ENCODE measurements at places on chromosomes 13 and 19.

DNA sequence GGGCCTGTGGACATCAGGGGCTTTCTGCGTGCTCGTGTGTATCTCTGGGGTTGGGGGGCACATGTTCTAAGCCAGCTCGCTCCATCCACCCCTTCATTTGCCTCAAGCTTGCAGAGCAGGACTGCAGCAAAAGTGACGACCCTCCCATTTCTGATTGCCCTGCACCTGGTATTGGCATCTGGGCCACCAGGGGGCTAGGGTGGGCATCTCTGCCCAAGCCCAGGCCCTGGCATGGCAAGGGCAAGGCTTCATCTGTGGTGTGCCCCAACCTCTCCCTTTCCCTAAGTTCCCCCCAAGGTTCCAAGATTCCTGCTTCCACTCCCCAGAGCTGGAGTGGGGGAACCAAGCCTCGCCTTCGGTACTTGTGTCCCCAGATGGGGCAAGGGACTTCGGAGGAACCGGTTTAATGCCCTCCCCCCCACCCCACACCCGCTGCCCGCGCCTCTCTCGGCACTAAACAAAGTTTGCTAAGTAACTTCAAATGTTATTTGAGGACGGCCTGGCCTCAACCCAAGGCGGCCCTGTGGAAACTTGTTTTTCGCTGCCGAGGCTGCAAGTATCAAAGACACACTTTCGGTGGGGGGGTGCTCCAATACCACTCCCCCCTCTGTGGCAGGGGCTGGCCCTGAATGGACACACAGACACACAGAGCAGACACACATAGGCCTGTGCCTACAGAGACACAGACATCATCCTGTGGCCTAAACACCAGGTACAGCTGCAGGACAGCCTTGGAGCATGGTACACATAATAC is 12.2 kb downstream of the NFIX start:
- DNase-seq = no peak

- no peak for DNase-seq
Observed at GRCh38 chr13:106361621-106362020, 173.8 kb downstream of the EFNB2 start.

GRCh38 chr13:59463023-59463422 is 700.7 kb downstream of the DIAPH3 start:
- DNase-seq = no peak

DNA sequence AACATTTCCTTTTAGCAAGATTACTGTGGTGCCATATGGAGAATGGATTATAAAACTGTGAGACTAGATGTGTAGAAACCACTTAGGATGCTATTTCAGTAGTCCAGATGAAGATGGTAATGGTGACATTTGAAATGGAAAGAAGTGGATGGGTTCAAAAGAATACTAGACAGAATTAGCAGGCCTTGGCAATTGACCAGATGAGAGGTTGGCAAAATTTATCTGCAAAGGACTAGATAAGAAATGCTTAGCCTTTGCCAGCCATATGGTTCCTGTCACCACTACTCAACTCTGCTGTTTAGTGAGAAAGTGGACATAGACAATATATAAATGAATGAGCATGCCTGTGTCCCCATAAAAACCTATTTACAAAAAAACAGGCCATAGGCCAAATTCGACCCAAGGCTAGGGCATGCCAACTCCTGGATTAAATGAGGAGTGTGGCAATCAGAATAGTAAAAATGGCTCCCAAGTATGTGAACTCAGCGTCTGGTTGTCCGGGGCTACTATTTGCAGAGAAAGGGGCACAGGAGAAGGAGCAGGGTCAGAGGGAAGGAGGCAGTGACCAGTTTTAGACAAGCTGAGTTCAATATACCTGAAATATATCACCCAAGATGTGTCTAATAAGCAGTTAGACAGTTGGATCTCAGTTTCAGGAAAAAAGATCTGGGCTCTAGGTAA is 98.4 kb downstream of the ENOX1 start:
- no peak for DNase-seq

GRCh38 chr19:33197591-33198000 is 3.5 kb downstream of the LRP3 start:
- DNase-seq = no peak

DNA sequence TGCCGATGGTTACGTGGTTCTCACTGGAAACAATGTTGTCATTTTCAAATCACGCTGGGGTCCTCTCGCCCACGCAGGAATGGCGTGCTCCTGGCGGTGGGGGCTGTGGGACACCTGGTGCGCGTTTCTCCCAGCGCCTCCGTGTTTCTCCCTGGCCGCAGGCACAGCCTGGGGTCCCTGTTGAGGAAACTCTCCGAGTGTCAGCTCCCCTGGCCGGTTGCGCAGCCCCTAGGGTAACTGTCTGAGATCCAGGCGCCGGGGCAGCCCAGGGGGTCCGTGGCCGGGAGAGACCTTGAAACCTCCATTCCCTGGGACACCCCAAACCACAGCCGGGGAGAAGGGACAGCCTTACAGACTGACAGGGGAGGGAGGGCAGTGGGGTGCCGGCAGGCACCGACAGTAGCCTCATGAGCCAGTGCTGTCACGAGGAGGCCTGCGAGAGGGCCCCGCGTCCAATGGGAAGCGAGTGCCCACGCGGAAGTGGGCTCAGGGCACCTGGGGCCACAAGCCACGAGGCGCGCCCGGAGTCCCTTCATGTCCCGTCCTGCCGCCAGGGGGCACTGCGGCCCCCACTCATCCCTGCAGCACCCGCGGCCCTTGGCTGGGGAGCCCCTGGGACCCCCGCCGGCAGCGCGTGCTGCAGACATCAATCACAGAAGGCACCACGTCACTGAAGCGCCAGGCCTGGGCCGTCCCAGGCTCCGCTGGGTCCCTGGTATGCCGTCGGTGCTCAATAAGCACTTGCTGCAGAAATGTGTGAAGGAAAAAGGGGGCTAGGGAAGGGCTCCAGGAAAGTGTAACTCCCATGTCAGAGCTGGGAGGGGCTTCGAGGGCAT is 9.5 kb downstream of the ADAMTSL5 start:
- peak; percentile 48 for DNase-seq

DNA sequence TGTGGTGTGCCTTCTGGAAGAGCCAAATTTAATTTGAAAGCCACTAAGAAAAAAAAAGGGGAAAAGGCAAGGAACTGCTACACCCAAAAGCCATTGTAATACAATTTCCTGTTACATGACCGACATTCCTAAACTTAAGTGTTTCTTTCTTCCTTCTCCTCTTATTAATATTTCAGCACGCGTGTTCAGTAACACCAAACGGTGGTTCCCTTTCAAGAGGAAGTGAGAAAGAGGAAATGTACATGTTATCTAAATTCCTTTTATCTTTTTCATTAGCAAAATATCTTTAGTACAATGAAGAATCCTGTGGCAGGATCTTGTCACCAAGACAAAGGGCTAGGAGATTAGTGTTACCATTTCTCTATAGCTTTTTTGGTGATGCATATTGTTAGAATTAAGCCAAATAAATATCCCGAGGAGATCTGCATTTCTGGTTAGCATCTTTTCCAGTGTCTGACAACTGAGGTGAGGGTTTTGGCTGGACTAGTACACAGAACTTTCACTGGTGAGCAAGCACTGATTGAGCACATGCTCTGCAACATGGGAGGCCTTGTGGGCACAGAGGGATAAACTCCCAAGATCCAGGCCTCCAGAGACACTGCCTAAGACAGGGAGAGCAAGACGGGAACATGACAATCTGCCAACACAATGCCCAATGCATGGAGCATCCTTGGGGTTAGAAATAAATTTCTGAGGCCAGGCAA is 22.1 kb downstream of the LATS2 start:
- no peak for DNase-seq

- DNase-seq = no peak
Observed at GRCh38 chr13:100633461-100633860, 41.1 kb downstream of the TMTC4 start.

GRCh38 chr19:11234486-11235075 is 4.8 kb upstream of the ANGPTL8 start:
- DNase-seq = no peak

- DNase-seq = no peak
Observed at GRCh38 chr13:106246242-106246641, 289.2 kb downstream of the EFNB2 start.

DNA sequence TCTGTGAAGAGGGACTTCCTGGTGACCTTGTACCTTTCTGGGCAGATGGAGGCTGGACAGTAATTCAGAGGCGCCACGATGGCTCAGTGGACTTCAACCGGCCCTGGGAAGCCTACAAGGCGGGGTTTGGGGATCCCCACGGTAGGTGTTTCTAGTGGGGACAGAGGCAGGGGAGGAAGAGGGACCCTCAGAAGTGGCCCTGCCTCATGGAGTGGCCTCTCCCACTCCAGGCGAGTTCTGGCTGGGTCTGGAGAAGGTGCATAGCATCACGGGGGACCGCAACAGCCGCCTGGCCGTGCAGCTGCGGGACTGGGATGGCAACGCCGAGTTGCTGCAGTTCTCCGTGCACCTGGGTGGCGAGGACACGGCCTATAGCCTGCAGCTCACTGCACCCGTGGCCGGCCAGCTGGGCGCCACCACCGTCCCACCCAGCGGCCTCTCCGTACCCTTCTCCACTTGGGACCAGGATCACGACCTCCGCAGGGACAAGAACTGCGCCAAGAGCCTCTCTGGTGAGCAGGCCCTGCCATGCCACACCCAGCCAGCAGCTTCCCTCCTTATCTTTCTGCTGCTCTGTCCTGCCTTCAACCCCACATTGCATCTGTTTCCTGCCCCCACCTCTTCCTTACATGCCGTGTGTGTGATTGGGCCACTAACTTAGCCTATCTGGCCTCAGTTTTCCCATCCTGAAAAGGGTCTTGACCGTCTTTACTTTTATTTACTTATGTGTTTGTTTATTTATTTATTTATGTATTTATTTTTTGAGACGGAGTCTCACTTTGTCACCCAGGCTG is 7.3 kb downstream of the ANGPTL4 start:
- no peak for DNase-seq

- peak; percentile 16 for DNase-seq
Observed at GRCh38 chr13:44573071-44573470, 3.1 kb downstream of the TSC22D1 start.

DNA sequence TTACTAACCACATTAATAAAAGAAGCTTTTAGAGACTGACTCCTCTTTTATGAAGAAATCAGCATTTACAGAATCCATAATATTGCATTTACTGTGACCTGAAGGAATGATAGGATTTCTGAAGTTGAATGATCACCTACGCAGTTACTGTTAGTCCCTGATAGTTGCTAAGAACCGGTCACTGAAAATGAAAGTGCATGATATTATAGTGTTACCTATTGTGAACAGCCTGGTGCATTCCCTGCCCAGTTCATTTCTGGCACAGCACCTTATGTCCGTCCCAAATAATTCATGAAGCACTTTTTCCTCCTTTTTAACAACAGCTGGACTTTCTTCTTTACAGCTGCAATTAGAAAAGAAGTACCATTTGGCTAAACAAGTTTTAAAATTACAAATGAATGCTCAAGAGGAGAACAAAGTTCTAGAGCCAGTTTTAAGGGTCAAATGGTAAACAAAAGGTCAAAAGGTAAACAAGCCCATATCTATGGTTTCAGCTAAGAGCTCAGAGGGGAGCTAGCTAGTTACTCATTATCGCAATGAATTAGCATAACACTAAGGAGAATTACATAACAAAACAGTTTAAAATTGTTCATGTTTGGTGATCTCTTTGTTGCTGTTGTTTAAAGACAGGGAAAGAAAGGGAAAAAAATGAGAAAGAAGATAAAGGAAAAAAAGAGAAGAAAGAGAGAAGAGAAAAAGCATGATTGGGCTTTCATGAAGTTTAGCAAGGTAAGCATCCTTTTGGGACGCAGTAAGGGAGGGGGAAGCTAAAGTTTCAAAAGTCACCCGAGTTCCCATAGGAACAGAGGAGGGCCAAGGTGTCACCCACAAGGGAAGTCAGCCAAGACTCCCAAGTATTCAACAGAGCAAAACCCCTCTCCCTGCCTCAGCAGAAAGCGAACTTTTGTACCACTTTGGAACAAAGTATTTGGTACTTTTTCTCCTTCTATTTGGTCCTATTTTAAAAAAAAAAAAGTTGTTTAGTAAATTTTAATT is 50.2 kb downstream of the FLT3 start:
- no peak for DNase-seq

DNA sequence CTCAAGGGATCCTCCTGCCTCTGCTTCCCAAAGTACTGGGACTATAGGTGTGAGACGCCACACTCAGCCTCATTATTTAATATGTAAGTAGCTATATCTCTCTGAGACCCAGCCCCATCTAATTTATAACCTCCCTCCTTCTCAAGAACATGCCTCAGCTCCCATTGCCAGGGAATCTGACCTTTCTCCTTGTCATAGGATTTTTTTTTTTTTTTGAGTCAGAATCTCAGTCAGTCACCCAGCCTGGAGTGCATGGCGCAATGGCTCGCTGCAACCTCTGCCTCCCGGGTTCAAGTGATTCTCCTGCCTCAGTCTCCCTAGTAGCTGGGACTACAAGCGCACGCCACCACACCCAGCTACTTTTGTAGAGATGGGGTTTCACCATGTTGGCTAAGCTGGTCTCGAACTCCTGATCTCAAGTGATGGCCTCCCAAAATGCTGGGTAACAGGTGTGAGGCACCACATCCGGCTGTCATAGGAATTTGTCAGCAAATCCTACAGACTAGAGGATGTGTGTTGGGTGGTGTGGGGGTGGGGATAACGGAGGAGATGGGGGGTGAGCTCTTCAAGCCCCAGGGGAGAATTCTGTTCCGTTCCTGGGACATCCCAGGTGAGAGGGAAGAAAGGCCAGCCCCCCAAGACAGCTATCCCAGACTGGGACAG is 5.1 kb upstream of the EPS8L1 start:
- DNase-seq = no peak

GRCh38 chr19:39768334-39768733 is 10.3 kb upstream of the LEUTX start:
- DNase-seq = no peak

DNA sequence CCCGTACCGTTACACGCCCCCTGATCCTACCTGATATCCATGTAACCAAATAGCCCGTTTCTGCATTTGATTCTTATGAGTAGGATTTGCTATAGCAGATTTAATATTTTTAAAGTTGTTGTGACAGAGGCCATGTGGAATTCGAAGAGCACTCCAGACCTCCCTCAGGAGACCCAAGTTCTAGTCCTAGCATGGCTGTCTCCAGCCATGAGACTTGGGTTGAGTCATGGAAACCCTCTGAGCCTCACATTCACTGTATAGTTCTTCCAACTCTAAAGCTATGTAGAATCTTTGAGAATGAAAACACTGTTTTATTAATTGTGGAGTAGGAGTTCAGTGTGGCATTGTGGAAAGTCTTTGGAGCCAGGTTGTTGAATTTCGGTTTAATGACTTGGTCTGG is 8.0 kb upstream of the GPR183 start:
- DNase-seq = no peak

GRCh38 chr19:46951171-46951986 is 68.3 kb upstream of the NPAS1 start:
- no peak for DNase-seq
